ENCODE measurements at places on chromosomes 3 and 15. TPM values are rescaled to one million over a fixed set of nuclear protein-coding genes. Genes with fewer than 3 reads are reported as not detected.

DNA sequence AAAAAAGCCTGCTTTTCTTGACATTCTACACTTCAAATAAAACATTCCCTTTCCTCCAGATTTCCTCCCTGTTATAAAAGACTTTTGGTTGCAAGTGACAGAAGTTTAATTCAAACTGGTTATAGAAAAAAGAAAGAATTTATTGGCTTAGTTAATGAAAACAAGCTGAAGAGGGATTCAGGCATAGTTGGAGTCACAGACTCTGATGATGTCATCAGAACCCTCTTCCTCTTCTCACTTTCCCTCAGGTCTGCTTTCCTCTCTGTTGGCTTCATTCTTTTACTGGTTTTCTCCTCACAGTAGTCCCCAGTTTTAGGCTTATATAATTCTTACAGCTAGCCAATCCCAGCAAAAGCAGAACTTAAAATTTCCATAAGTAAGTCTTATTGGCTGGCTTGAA lies 32.0 kb upstream of the MBNL1 start:
- DNase-seq = peak; percentile 74

GRCh38 chr3:20604659-20605058 lies 418.7 kb upstream of the SGO1 start:
- no peak for DNase-seq

GRCh38 chr15:58066042-58066867 lies 744 bp upstream of the ALDH1A2 start:
- no peak for DNase-seq

DNA sequence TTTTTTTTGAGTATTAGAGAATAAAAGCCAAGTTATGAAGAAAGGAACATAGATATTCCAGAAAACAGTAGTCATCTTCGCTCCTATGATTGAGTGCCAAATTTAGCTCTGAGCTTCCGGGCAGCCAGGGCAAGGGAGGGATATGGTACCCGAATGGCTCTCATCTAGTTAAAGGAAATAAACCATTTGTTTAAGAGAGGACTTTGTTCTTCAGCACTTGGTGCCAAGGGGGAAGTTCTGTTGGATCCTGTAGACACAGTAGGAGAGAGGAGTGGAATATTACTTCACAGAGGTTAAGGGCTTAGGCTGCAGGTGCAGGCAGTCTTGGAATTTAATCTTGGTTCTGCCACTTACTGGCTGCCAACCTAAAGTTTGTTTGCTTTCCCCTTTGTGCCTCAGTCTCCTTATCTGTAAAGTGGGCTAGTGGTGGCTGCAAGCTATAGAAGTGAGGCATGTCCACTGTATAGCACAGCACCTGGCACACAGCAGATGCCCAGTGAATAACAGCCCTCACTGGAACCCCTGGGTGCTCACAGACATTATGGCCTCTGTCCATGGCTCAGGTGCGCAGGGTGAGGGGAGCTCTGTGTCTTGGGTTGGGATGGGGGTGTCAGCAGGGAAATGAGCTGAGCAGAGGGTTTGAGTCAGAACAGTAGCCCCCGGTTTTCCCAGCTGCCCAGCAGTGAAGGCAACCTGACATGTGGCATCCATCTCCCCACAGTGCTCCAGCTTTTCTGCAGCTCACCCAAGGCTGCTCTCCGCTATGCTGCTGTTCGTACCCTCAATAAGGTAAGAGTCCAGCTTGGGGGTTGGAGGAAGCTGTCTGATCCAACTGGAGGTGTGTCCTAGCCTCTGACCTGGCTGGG lies 10.4 kb downstream of the COPG1 start:
- no peak for DNase-seq

GRCh38 chr15:100008258-100008657 lies 275.0 kb upstream of the LYSMD4 start:
- DNase-seq = no peak

ATP13A5 gene
- not detected for polyA plus RNA-seq

PLCL2 gene
- polyA plus RNA-seq = 1.9 TPM

INSYN1 gene
- polyA plus RNA-seq = 3.5 TPM

GRCh38 chr3:147653367-147653923 lies 244.3 kb downstream of the ZIC1 start:
- no peak for DNase-seq

DNA sequence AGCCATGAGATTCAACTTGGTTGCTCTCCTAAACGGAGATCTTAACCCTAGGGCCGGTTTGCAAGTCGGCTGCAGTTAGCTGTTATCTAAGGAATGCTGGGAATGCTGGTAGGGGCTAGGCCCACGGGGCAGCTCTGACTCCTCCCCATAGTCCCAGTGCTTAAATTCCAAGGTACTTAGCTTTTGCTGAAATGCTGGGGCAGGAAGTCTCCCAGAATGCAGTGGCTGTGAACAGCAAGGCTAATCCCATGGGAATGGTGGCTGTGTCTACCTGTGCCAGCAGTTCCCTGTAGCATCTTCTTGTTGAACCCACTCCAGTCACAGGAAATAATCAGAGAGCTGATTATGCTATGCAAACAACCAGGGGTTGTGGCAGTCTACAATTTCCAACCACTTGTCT lies 102.5 kb upstream of the TJP1 start:
- no peak for DNase-seq

- DNase-seq = no peak
These were observed 37.8 kb downstream of the B3GALNT1 start for GRCh38 chr3:161067335-161067734.

GRCh38 chr3:114456742-114457141 lies 162.9 kb downstream of the TIGIT start:
- no peak for DNase-seq

DNA sequence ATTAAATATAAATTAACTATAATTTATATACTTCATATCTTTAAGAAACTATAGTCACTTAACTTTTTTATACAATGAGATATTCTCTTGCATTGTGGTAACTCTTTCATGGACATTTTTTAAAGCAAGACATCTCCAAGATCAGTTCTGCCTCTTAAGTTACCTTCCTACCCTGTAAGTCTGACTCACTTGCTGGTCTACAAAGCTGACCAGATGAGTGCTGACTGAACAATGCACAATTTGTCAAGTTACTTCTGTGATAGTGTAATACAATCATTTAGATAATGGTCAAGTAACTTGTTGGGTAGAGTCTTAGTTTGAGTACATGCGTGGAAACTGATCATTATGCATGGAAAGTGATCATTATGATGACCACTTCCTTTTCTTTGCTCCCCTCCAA lies 145.9 kb downstream of the MEIS2 start:
- DNase-seq = no peak

GRCh38 chr3:90007778-90008499 lies 900.5 kb downstream of the EPHA3 start:
- no peak for DNase-seq

- no peak for DNase-seq
These were observed 16.8 kb downstream of the C3orf20 start for GRCh38 chr3:14691719-14692118.

- no peak for DNase-seq
These were observed 89.1 kb downstream of the LIPC start for GRCh38 chr15:58520936-58521292.

DNA sequence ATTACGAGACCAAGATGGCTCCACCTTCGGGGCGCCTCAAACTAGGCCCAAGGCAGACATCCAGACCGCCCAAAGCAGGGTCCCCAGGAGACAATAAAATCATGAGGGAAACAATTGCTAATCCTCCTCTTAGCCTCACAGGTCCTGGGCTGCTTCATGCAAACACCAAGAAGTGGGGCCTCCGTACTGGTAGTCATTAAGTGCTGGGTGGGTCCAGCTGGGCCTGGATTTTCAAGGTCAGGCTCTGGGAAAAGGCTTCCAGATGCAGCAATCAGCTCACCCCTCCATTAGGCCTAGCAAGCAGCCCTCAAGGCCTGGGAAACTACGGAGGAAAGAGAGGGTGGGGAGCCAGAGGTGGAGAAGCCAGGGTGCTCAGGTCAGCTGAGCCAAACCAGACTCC lies 634 bp downstream of the FBXL22 start:
- DNase-seq = no peak

GRCh38 chr3:89682556-89682955 lies 575.1 kb downstream of the EPHA3 start:
- no peak for DNase-seq

DNA sequence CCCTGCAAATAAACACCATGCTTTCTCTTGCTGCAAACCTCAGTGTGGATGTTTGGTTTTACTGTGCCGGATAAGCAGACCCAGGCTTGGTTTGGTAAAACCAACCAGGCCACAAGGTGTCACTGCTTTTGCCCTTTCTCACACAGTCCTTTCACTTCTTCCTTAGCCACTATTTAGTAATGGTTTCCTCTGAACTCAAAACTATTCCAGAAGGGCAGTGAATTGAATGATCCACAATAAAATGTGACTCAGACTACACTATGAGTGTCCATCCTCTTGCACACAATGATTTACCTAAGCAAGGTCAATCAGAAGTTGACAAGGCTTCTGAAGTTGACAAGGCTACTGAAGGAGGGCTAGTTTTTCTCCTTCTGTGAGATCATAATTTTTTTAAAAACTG lies 552.4 kb upstream of the CCDC54 start:
- DNase-seq = no peak

- no peak for DNase-seq
These were observed 27.3 kb upstream of the XIRP1 start for GRCh38 chr3:39219702-39220101.

GRCh38 chr15:83285284-83285978 lies 967 bp upstream of the BNC1 start:
- DNase-seq = no peak

DUOXA1 gene
- polyA plus RNA-seq = not detected

DNA sequence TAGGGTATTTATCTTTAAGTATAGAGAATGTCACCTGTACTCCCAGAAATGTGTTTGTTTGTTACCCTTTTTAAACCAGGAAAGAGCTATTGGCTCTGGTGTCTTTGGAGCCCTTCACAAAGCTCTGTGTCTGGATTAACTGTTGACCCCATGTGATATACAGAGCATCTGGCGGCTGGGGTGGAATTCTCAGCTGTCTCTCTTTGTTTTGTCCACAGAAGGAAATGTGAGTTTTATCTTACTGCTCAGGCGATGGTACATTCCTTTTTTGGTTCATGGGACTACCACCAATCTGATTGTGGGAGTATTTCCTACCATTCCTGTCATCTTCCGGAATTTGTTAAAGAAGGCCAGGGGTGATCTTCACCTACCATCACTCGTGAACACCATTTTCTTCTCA lies 120.3 kb downstream of the AKAP13 start:
- no peak for DNase-seq

DNA sequence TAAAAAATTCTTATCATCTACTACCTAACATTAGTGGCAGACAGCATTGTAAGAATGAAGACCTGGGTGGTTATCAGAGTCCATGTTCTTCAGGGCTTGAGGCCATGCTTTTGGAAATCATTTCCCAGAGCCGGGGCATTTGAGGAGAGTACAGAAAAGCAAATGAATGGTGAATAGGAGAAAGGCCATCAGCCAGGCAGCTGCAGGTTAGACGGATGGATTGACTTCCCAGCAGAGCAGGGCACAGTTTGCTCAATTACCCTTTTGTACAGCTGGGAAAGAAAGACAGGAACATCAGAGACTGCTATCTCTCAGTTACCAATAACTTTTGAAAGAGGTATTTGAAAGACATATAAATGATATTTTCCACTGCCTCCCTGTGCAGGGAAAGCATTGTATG lies 135.6 kb downstream of the ALCAM start:
- DNase-seq = no peak

ERICH6 gene
- not detected for polyA plus RNA-seq

ABI3BP gene
- 16.3 TPM for polyA plus RNA-seq

DNA sequence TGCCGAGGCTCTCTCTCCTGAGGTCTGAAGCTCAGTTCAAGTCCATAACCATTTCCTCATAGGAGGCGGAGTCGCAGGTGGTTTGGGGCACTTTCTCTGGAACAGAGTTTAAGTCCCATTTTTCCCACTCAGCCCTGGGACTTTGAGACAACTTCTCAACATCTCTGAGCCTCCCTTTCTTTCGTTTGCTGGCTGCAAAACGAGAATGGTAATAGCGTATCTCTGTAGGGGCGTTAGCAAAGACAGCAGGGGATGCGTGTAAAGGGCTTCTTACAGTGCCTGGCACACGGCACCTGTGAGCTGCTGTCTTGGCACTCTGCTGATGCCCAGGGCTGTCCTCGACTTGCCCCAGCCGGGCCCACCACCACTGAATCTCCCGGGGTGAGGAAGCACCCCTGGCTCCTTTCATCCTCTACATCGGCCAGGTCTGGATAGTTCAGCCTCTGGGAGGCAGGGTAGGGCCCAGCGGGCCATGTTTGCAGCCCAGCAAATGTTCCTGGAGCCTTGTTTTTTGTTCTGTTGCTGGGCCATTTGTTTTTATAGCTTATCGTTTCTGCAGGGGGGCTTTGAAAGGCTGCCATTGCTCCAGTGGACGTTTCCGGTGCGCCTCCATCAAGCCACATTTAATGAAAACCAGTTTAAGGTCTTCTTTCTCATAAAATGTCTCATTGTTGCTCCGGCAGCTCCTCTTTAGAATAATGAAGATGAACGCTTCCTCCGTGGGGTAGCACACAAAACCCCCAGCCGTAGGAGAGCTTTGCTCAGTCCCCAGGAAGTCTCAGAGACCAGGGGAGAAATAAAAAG lies 60.0 kb upstream of the WNT5A start:
- DNase-seq = no peak

GPR149 gene
- polyA plus RNA-seq = not detected
